ENCODE measurements at places on chromosomes 1 and 21.
A peak's percentile ranks its signal among the peaks of the same experiment; 100 is the strongest.

- no peak for DNase-seq
Measured at GRCh38 chr1:14090062-14090461, 390.1 kb downstream of the PRDM2 start.

- DNase-seq: no peak
Measured at GRCh38 chr1:202815120-202815519, 4.4 kb downstream of the PCAT6 start.

DNA sequence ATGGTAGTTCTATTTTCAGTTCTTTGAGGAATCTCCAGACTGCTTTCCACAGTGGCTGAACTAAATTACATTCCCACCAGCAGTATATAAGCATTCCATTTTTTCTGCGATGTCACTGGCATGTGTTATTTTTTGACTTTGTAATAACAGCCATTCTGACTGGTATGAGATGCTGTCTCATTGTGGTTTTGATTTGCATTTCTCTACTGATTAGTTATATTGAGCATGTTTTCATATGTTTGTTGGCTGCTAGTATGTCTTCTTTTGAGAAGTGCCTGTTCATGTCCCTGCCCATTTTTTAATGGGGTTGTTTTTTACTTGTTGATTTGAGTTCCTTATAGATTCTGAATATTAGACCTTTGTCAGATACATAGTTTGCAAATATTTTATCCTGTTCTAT lies 87.9 kb downstream of the RPS6KC1 start:
- no peak for DNase-seq

- DNase-seq: peak; percentile 74
Measured at GRCh38 chr1:175146529-175147213, 45.9 kb downstream of the KIAA0040 start.

GRCh38 chr1:165629151-165629550 lies 1.9 kb upstream of the MGST3 start:
- no peak for DNase-seq

DNA sequence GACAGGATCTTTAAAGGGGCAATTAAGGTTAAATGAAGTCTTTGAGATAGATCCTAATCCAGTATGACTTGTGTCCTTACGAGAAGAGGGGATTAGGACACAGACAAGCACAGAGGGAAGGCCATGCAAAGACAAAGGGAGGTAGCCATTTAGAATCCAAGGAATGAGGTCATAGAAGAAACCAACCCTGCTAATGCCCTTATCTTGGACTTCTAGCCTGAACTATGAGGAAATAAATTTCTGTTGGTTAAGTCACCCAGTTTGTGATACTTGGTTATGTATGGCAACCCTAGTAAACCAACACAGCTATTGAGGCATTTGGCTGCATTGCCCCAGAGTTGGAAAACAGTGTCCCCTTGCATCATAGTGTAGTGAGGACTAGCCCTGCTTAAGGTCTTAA lies 121.3 kb downstream of the MAST2 start:
- no peak for DNase-seq

DNA sequence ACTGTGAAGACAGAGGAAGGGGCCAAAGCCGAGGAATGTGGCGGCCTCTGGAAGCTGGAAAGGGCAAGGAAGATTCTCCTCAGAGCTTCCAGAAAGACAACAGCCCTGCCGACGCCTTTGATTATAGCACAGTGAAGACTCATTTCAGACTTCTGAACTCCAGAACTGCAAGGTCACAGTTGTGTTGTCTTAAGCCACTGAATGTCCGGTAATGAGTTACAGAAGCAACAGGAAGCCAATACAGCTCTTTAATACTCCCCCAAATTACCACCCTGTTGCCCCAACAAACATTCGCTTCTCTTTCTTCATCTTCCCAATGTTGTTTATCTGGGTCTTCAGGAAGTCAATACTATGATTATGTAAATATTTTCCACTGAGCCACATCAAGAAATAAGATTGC lies 44.0 kb downstream of the ETS2 start:
- no peak for DNase-seq

GRCh38 chr1:42723511-42723910 lies 16.5 kb downstream of the CLDN19 start:
- DNase-seq: no peak

GRCh38 chr1:110962892-110963690 lies 631 bp downstream of the LRIF1 start:
- DNase-seq: peak; percentile 30

DNA sequence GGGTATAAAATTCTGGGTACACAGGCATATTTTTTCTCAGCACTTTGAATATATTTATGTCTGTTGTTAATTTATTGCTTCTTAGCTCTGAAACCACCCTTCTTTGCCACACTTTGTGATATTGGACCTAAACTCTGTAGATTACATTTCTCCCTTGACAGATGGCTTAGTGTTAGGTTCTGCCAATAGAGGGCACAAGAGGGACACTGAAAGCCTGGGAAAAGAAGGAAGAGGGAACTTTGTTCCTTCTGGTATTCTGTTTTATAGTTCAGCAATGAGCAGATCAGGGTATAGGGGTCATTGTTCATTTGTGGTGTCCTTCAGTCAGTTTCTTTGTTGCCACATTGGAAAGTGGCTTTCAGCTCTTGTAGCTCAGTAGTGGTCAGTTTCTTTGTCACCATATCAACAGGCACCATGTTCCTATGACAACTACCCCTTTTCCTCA lies 423.5 kb upstream of the PROX1 start:
- DNase-seq: no peak

GRCh38 chr1:44696101-44696500 lies 21.6 kb downstream of the ARMH1 start:
- no peak for DNase-seq

DNA sequence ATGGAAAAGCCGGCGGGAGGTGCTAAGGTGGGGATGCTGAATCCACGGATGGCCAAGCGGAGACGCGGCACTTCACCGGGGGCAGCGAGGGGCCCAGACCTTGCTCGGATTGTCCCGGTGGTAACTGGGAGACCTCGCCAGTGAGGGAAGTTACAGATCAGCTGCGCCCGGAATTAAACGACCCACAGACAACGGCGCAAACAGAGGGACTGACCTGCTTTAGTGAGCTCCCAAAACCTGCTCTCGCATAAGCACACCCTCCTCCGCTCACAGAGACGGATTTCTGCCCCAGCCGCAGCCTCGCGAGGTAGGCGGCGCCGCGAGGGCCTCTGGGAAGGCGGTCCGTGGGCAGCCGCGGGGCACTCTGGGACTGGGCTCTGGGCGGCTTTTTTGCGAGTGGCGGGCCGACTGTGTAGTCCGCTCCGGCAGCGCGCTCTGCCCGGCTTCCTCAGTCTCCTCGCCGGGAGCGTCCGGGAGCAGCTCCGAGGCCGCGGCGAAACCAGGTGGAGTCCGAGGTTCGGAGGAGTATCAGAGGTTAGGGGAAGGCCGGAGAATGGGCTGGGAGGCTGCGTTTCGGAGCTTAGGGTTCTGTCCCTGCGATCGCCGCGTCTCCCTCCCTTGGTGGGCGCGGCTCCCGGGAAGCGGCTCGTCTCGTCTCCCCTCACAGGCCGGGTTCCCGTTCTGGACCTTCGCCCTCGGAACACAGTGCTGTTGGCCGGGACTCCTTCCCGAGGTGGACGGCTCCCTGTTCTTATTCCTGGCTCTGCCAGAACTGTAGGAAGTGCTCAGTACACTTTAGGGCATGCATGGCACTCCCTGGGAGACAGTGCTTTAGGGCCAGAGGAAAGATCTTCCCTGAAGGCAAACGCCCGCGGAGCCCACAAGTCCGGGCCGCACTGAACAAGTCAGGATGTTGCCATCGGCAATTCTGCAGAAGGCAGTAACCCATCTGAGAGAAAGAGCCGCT lies at the start of gene EXO5:
EXO5 (plus strand) TSS at position 393 of the 967 bp plus-strand sequence. CDS start 5,778 bp downstream, outside the sequence.
- peak; percentile 83 for DNase-seq

GRCh38 chr1:71502006-71502405 lies 421.2 kb upstream of the ZRANB2 start:
- DNase-seq: no peak

DNA sequence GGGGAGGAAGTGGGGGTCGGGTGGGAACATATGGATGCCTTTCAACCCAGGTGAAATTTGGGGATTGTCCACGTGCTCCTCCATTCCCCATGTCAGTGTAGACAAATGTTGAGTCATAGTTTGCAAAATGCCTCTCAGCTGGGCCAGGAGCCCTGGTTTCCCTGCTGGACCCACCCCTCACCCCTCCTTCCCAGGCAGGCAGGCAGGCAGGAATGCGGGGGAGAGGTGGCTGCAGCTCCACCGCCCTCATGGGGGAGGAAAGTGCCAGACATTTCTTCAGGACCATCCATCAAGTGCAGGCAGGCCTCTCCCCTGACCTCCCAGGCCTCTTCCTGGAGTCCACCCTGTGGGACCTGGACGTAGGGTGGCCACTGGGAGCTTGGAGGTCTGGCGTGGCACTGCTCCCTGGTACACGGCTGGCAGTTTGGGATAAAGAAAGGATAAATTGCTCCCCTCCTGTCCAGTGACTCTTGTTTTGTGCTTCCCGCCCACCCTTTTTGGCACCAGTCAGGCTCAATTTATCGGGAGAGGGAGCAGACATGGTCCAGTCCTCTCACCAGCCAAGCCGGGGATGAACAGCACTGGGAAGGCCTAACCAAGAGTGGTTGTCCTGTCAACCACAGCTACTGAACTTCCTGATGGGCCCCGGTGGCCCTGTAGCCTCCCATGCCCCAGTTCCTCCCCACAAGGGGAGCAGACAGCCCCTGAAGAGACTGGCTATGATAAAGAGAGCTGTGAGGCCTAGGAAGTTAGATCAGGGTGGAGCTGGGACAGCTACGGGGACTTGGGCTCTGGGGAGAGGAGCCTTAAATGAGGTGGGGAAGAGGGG lies 18.9 kb downstream of the NPR1 start:
- no peak for DNase-seq

GRCh38 chr1:52681136-52681535 lies 17.0 kb downstream of the COA7 start:
- no peak for DNase-seq

DNA sequence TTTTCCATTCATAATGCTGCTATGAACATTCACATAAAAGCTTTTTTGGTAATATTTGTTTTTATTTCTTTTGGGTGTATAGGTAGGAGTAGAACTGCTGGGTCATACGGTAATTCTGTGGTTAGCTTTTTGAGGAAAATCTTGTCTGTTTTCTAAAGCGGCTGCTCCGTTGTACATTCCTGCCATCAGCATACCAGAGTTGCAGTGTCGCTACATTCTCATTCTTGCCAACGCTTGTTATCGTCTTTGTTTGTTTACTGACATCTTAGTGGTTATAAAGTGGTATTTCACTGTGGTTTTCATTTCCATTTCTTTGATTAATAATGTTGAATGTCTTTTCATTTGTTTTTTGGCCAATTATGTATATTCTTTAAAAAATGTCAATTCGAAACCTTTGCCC lies 469.8 kb upstream of the ZP4 start:
- DNase-seq: no peak

DNA sequence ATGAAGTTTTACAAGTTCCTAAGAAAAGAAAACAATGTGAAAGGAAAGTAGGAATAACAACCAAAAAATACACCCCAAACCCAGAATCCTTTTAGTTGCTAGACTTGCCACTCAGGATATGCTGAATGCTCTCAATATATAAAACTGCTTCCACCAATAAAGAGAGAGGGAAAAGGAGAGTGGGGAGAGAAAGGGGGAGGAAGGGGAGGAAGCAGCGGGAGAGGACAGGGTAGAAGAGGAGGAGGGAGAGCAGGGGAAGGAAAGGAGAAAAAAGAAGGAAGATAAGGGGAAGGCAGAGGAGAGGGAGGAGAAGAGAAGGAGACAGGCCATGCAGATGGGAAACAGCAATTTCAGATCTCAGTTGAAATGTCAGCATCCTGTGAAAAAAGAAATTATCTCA lies 198.4 kb downstream of the VAV3 start:
- no peak for DNase-seq
